NCI-H2029 treated with DMSO at 0.1 percent for 48 hours (cell line): ENCODE measurements at places on chromosomes 16 and 17.

GRCh38 chr16:1075546-1075945, 3.0 kb downstream of the SSTR5 start:
- DNase-seq, result no peak

DNA sequence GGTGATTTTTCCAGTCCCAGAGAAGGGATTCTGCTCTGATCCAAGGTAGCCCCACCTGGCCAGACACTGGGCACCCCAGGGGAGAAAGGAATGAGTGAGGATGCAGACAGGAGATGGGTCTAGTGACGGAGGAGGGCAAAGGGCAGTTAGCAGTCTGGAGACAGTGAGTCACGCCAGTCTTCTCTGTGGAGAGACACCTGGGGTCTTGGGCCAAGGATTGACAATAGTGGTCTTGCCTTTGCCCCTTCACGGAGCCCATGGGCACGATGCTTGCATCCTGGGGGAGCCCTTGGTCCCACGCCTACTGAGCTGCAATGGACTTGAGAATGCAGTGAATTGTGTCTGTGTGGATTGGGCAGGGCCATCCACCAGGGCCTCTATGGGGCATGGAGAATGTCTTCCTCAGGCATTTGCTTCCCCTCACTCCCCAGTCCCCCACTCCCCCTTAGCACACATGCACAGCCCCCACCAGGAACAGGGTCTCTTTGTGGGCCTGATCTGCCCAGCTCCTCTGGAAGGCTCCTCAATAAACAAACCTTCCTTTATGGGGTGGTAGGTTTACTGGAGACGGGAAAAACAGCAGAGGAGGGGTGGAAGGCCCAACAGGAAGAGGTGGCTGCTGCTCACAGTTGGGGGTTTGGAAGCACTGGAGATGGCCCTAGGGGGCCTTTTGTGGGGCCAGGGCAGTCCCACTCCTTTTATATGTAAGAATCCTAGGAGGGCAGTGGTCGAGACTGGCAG, 1.4 kb downstream of the CHAD start:
- DNase-seq, result no peak

DNA sequence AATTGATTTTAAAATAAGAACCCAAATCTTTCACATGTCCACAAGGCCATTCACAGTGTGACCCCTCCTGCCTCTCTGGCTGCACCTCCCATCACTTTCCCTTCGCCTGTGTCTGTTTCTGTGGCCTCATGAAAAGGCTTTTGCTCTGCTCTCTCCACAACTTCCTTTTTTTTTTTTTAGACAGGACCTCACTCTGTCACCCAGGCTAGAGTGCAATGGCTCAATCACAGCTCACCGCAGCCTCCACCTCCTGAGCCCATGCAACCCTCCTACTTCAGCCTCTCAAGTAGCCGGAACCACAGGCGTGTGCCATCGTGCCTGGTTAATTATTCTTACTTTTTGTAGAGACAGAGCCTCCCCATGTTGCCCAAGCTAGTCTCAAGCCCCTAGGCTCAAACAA, 197.1 kb downstream of the ABCC12 start:
- DNase-seq, result no peak

GRCh38 chr17:6166492-6167179, 96.5 kb downstream of the WSCD1 start:
- DNase-seq, result no peak

GRCh38 chr16:66207139-66207882, 159.2 kb upstream of the CDH5 start:
- peak; percentile 28 for DNase-seq

DNA sequence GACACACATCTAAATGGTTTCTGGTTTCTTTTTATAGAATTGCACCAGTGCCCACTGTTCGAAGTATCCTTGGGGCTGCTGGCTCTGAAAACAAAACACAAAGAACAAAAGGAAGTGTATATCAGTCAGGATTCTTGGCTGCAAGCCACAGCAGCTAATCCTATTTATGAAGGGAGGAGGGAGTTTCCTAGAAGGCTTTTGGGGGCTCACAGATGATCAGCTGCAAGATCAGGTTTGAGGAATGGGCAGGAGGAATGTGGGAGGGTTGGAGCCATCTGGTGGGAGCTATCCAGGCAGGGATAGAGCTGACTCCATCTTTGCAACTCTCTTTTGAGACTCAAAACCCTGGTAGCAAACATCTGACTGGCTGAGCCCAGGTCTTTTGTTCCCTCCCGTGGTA, 118.3 kb upstream of the EEF2KMT start:
- no peak for DNase-seq

GRCh38 chr16:78984324-78984723, 616.2 kb downstream of the MAF start:
- DNase-seq, result no peak

- no peak for DNase-seq
Measured at GRCh38 chr16:1188432-1189189, 35.7 kb downstream of the CACNA1H start.

GRCh38 chr17:73566905-73567782, 77.1 kb downstream of the SDK2 start:
- no peak for DNase-seq

DNA sequence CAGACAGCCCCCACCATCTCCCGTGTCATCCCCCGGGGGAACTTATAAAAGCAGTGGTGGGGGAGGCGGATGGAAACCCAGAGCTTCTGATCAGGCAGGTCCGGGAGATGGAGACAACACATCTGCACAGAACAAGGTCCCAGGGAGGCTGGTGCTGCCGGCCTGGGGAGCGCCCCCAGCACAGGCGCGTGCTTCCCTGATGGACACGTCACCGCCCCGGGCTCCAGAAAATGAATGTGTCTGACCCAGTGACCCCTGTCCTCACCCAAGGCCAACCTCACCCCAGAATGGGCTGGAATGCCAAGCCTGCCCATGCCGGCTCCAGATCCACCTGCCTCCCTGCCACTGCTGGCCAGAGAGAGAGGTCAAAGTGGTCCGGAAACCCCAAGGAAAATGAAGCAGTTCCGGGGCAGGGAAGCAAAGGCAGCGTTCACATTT, 12.5 kb downstream of the SLC7A5 start:
- DNase-seq, result no peak

- peak; percentile 61 for DNase-seq
Measured at GRCh38 chr16:69179328-69180010, 7.5 kb upstream of the SNTB2 start.

- DNase-seq, result no peak
Measured at GRCh38 chr16:87076331-87076949, 240.8 kb downstream of the C16orf95 start.

DNA sequence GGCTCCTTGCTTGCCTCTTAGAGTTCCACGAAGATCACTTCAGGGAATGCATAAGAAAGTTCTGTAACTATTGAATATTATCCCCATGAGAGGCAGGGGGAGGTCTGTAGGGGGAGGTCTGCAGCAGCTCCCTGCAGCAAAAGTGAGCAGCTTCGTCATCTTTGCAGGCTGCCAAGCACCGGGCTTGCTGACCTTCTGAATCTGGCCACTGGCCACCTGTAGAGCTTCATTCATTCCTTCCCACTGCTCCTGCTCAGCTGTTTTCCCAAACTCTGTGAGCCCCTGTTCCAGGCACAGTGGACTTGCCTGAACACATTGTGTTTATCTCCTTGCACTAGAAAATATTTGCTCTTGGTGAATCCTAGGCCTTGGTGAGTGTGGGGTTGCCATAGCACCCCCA, 443.3 kb downstream of the HAPSTR1 start:
- no peak for DNase-seq

DNA sequence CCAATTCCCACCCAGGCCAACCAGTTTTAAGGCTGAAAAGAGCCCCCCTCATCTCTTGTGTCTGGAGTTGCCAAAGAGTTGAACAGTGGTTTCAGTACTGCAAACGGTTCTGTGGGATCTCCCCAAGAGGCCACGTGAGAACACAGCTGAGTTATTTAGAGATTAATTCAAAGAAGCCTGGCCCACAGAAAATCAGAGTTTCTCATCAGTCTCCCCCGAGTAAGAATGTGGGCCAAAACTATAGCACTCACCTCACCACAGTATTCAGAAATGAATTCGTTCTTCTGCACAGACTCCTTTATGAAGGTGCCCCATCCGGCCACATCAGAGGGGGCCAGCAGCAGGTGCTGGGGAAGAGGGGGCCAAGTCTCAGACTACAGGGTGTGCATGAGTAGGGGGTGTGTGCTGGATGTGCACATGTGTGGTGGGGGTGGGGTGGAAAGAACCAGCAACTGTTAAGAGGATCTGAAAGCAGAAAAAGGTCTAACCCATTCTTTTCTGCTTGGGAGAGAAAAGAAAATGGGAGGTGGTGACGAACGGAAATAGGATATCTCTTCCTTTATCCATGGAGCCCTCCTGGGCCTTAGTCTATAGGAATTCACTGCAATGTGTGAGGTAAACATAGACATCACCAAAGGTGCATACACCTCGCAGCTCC, 22.6 kb downstream of the CNTNAP1 start:
- DNase-seq, result no peak

GRCh38 chr17:57375040-57375769, 118.9 kb downstream of the MSI2 start:
- DNase-seq, result no peak

- no peak for DNase-seq
Measured at GRCh38 chr17:58246104-58246740, 7.8 kb downstream of the LPO start.

DNA sequence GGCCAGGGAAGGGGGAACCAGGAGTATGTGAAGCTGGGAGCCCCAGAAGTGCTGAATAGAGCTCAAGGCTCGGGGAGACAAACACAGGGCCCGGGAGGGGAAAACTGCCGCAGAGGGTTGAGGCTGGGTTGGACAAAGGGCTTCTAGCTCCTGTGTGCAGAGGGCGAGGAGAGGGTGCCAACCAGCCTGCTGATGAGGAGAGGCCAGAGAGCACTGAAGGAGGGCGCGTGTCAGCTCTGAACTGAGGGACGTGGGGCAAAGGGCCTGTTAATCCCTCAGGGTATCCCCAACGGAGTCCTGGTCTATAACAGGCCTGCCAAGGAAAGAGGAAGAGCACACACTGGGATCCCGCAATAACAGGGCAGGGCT, 151.3 kb downstream of the C16orf78 start:
- DNase-seq, result no peak

DNA sequence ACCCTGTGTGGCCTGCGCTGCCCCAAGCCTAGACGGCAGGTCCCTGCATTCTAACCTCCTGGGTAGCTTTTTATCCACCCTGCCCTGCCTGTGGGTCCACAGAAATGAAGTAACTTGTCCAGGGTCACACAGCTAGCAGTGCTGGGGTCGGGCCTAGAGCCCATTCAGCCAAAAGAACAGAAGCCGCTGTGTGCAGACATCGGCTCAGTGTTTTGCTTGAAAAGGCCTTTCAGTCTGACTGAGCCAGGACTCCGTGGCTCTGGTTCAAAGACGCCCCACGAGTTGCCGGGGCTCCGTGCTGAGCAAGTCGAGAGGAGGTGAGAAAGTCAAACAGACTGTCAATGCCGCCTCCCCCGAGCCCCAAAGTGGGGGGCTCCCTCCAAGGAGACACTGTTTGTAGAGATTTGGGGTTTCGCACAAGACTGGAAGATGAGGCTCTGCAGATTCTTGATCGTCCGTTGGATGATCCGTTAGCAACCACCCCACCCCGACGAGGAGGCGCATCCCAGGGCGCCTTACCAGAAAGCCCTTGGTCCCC, 226.2 kb downstream of the NTN1 start:
- DNase-seq, result no peak

DNA sequence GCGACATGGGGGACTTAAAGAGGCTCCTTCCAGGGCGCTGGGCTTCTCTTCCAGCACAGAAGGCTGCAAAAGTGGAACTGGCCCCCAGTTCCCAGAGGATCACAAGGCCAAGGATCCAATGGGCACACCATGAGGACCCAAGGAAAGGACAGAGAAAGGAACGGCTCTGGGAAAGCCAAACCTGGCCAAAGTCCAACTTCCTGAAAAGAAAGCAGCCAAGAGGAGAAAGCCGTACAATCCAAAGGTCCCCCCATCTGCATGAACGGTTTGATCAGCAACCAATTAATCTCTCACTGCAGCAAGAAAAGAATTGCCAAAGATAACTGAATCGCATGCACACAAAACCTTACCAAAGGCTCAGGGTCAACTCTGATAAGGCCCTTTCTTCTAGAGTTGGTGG, 19.8 kb upstream of the ICAM2 start:
- DNase-seq, result no peak

DNA sequence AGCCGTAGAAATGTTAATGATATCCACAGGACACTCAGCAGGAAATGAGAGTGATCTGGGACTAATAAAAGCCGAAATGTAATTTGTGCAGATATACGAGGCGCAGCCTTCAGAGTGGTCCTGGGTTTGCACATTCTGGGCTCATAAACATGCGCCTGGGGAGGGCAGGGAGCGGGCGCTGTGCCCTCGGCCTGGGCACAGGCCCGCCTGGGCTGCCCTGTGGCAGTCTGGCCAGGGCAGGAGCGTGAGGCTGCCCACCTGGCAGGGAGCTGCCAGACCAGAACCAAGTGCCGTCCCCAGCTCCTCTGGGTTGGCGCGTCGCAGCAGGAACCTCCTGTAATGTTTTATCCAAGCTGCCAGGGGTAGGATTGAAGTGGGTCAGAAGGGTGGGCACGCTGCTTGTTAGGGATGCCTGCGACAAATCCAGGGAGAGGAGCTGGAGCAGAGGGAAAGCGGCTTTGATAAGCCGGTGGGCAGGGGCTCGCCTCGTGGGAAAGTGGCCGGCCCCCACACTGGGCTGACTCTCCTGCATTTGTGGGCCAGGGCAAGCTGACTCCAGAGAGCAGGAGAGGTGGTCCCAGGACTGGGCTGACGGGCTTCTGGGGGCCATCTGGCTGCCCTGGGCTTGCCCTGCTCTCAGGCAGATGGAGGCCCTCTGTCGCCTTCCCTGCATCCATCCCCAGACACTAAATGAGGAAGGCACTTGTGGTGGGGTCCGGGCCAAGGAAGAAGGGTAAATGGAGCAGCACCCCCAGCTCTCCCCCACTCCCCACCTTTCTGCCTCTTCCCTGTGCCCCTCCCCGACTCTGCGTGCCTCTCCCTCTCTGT, 45.9 kb downstream of the SREBF1 start:
- no peak for DNase-seq

GRCh38 chr16:71537643-71538042, 11.4 kb downstream of the CHST4 start:
- DNase-seq, result no peak

GRCh38 chr17:75073618-75074047, 14.1 kb upstream of the SLC16A5 start:
- DNase-seq, result no peak

DNA sequence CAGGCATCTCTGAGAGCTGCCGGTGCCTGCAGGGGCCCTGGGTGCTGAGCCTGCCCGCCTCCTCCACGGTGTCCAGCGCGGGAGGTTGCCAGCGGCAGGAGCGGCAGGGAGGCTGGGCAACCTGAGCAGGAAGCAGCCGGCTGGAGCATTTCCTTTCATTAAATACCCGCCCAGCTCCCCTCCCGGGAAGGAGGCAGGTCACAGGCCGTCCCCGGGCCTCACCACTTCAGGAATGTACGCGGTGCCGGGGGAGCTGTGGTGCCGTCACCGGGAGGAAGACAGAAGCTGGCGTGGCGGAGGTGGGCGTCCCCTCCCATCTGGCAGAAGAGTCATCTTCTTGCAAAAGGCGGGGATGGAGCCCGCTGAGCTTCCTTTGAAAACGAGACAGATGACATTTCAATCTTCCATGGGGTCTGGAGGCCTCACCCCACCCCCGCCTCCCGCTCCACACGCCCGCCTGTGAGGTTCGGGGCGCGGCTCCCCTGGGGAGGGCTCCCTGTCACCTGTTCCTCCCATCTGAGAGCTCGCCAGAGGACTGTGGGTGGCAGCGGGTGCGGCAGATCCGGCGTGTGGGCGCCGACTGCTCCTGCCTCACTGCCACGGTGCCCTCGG, 16.0 kb downstream of the SOX8 start:
- DNase-seq, result no peak

GRCh38 chr17:63934183-63935112, 2.3 kb upstream of the CD79B start:
- no peak for DNase-seq

- DNase-seq, result no peak
Measured at GRCh38 chr17:1604831-1605528, 23.7 kb downstream of the SLC43A2 start.
